NCI-H2029 (cell line): ENCODE measurements at places on chromosomes 3 and 15.
A peak's percentile ranks its signal among the peaks of the same experiment; 100 is the strongest.

DNA sequence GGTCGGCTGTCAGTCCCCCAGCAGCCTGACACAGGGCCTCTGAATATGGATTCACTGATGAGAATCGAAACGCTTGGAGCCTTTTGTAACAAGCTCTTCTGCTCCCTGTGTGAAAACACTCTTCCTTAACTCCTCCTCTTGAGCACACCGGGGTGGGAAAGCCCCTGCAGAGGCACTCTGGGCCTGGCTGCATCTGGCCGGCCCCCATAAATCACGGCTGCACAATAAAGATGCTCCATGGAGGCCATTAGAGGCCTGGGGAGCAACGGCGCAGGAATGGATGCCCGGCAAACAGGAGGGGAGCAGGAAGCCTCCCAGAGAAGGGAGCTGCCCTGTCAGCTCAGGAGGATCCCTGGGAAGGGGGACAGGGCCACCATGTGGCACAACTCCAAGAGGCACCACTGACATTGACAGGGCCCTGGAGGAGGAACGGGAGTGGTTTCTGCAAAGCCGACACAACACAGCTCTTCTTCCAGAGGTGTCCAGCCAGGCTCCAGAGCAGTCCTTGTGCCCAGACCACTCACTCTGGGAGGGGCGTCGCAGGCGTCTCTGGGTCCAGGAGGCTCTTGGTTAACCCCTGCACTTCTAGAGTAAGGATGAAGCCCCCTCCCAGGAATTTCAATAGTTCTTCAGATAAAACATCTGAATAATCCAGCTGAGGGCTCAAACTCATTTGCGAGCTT, 509.3 kb upstream of the PPP2R3A start:
- no peak for DNase-seq

GRCh38 chr15:73851689-73852088, 21.7 kb upstream of the TBC1D21 start:
- DNase-seq, result no peak

- no peak for DNase-seq
These were observed 117.4 kb upstream of the LPP start for GRCh38 chr3:188036375-188037194.

DNA sequence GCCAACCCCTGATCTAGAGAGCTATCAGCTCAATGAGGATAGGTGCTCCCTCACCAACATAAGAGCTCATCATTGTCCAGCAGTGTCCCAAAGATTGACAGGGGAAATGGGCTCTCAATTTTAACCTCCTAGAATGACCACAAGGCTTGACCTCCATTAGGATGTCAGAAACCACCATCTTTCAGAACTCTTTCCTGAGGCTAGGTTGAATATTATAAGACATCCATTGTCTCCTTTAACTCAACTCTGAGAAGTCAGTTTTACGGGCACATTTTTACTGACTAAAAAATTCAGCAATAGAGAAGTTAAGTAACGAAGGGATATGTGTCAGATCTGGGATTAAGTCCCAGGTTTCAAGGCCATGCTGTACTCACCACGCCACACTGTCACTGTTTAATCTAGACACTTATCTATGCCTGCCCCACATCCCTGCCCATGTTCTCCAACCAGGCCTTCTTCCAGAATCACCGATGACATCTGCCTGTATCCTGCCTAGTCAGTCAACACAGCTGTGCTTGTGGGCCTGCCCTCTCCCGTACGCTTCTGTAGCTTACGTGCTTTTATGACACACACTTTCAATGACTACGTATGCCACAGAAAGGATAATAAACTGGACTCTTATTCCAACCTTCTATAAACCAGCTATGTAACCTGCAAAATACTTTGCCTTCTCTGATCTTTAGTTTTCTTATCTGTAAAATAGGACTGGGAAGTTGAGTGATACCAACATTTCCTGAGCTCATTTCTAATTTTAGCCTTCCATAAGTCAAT, 17.1 kb upstream of the MUC13 start:
- DNase-seq, result peak; percentile 76

- peak; percentile 41 for DNase-seq
These were observed 611.2 kb upstream of the CFAP20DC start for GRCh38 chr3:59660852-59661625.

GRCh38 chr15:94370206-94370935, 139.0 kb downstream of the MCTP2 start:
- DNase-seq, result no peak

GRCh38 chr3:158109804-158110657, at the start of gene RSRC1:
TSS of gene RSRC1 (plus strand) at chr3:158110089. CDS start at chr3:158122105, 12,016 bp downstream.
- DNase-seq, result peak; percentile 91

DNA sequence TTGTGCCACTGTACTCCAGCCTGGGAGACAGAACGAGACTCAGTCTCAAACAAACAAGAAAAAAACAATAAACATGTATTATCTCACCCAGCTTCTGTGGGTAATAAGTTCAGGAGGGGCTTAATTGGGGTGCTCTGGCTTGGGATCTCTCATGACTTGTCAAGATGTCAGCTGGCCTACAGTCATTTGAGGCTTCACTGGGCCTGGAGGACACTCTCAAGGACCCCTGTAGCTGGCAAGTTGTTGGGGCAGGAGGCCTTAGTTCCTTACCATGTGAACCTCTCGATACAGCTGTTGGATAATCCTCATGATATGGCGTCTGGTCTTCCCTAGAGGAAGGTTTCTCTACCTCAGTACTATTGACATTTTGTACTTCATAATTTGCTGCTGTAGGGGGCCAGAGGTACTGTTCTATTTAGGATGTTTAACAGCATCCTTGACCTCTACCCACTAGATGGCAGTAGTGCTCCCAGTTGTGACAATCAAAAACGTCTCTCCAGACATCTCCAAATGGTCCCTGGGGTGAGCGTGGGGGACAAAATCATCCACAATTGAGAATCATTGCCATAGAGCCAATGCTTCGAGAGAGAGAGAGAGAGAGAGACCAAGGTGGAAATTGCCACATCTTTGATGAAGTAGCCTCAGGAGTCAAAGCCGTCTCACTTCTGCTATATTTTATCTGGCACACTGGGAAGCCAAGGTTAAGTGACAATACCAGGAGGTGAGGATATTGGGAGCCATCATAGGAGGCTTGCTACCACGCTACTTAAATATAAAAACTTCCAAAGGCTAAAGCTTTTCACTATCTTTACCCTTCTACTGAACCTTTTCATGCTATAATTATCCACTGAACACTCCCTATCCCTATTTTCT, 23.9 kb upstream of the SLTM start:
- DNase-seq, result peak; percentile 13

GRCh38 chr15:92097474-92098178, 244.1 kb downstream of the SLCO3A1 start:
- no peak for DNase-seq

- DNase-seq, result no peak
These were observed 777.6 kb downstream of the PLOD2 start for GRCh38 chr3:145383416-145383815.

- peak; percentile 35 for DNase-seq
These were observed 7.6 kb downstream of the HDC start for GRCh38 chr15:50257924-50258323.

GRCh38 chr3:12891985-12892839, 50.8 kb upstream of the RPL32 start:
- peak; percentile 63 for DNase-seq

GRCh38 chr3:94402126-94402525, 339.3 kb downstream of the NSUN3 start:
- DNase-seq, result no peak

DNA sequence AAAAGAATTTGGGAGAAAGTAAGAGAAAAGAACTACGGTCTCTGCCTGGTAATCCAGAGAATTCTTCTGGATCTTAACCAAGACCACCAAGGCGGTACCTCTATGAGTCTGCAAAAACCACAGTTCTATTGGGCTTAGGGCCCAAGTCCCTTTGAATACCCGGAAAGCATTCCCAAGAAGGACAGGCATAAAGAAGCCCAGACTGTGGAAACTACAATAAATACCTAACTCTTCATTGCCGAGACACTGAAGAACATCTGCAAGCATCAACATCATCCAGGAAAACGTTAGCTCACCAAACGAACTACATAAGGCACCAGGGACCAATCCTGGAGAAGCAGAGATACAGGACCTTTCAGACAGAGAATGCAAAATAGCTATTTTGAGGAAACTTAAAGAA, 162.3 kb upstream of the TMC3 start:
- no peak for DNase-seq

- no peak for DNase-seq
These were observed 77.3 kb upstream of the NR2F2 start for GRCh38 chr15:96253006-96253747.

GRCh38 chr15:87653646-87654045, 602.9 kb downstream of the NTRK3 start:
- no peak for DNase-seq

DNA sequence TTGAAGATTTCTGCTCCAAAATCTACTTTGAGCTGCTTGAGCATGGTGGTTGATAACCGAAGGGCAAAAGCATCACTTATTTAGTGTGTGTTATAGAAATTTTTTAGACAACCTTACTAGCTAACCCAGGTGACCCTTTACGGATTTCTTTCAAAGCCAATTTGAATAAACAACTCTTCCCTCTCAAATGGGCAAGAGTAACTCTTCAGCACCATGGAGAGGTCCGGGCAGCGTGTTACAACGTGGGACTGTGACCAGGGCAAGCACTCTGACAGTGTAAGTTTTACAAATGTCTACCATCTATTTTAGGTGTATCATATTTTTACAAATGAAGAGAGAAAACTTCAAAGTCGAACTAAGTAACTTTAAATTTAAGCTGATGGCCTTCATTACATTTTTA, 471.8 kb downstream of the MFSD1 start:
- no peak for DNase-seq

- no peak for DNase-seq
These were observed 20.1 kb downstream of the SLC12A8 start for GRCh38 chr3:125192190-125193035.

DNA sequence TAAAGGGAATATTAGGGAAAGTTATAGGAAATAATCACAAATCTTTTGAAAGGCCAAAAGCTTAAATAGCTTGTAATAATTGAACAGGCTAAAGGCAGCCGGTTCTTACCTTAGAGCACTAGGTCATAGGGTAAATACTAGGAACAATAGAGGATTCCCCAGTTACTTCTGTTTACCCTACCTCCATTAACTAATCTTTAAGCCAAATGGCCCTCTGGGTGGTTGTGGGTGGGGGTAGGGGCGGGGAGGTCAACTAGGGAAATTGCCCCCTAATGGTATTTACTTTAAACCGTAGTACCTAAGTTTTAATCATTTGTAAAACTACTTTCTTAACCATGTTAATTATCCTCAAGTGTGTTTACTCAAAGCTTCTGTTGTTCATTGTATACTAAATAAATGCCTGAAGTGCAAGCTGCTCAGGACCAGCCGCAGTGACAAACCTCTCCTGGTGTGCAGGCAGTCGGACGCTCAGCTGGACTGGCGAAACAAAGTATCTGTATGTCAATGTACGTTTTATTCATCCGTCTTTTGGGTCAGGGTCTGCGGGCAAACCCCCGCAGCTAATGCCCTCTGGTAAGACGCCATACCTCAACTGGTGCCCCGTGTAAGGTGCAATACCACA, 18.9 kb downstream of the MAGEL2 start:
- no peak for DNase-seq

GRCh38 chr3:139797724-139798343, 120.1 kb upstream of the NMNAT3 start:
- DNase-seq, result no peak

GRCh38 chr3:148866261-148866660, 1.2 kb downstream of the CPA3 start:
- no peak for DNase-seq

GRCh38 chr3:58021962-58022361, 13.7 kb downstream of the FLNB start:
- DNase-seq, result no peak

GRCh38 chr3:55000546-55000945, 72.7 kb upstream of the LRTM1 start:
- peak; percentile 42 for DNase-seq

- DNase-seq, result peak; percentile 38
These were observed 2.2 kb downstream of the ABCC5 start for GRCh38 chr3:184015381-184016019.

DNA sequence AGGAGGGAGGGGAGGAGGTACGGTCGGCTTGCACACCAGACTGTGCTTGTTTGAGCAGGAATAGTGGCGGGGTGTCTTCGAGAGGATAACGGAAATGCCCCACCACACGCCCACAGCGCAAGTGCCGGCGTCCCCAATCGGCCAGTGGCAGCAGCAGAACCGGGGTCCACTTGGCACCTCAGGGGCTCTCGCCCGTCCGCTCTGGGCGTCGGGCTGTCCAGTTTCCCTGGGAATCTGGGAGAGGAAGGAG, 53.7 kb downstream of the CCDC54 start:
- peak; percentile 34 for DNase-seq

GRCh38 chr15:43521419-43521818, 4.0 kb downstream of the MAP1A start:
- DNase-seq, result no peak

DNA sequence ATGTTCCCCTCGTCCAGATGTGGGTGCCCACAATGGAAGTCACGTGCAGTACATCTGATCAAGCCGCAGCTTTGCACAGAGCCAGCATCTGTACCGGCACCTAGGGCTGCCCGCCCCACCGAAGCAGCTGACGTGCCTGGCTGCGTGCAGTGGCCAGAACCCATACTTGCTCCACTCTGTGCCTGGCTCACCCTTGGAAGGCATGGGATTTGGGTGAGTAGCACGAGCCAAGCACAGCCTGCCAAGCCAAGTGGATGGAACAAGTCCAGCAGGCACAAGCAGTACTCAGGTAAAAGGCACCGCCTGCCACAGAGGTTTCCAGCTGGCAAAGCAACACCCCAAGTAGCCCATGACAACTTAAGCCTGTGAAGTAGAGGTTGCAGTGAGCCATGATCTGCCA, 261.3 kb downstream of the TBC1D5 start:
- no peak for DNase-seq

GRCh38 chr15:101045236-101045646, 126.1 kb downstream of the LRRK1 start:
- DNase-seq, result no peak

DNA sequence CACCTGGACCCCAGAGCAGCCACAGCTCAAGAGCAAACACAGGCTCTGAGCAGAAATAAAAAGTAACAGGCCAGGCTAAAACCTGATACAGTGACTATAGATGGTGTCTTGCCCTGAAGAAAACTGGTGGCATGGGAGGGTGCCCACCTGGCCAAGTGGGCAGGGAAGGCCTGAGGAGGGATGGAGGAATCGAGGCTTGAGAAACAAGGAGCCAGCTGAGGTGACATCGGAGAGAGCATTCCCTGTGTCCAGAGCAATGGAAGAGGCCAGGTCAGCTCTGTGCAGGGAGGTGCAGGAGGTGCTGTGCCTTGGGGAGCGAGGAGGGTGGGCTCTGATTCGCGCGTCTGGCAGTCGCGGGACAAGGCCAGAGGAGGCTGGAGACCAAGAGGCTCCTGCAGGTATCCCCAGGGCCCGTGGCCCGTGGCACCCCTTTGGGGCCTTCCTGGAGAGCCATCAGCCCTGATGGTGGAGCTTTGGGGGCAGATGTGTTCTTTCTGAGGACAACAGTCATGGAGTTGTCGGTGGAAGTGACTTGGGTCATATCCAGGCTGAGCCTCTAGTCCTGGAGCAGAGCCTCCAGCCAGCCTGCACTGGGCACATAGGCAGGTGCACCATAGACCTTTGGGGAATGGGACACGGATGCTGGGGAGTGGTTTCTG, 56.1 kb downstream of the PLXNA1 start:
- DNase-seq, result no peak

- DNase-seq, result no peak
These were observed 8.5 kb upstream of the RUVBL1 start for GRCh38 chr3:128131897-128132646.

- no peak for DNase-seq
These were observed 73.2 kb downstream of the INO80 start for GRCh38 chr15:41042851-41043250.
